Stimulated activated CD4-positive, alpha-beta T cell treated with anti-CD3 and anti-CD28 coated beads, Interleukin-12 subunit alpha, Interleukin-12 subunit beta, amount 100 ng/mL, for 48 hours (primary cell): ENCODE measurements at places on chromosomes 2 and 18.

DNA sequence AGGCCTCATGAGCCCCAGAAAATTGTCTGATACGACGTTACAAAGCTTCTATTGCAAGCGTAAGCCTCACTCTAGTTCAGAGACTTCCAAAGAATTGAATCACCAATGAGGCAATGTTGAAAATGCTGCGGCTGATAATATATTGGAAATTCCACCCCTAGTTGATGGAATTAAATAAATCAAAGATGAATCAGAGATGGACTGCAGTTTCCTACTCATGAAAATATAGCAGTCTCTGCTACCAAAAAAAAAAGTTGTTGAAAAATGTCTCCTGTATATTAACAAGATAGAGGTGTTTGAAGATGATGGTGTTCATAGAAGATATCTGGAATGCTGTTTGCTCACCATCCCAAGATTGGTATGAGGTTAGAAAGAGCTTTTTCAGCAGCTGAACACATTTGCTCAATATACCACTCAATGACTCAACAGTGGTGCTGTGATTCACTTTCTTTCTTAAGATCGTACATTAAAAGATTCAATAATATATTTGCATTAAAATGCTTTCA lies 99.8 kb upstream of the ARHGAP28 start:
- DNase-seq = no peak

DNA sequence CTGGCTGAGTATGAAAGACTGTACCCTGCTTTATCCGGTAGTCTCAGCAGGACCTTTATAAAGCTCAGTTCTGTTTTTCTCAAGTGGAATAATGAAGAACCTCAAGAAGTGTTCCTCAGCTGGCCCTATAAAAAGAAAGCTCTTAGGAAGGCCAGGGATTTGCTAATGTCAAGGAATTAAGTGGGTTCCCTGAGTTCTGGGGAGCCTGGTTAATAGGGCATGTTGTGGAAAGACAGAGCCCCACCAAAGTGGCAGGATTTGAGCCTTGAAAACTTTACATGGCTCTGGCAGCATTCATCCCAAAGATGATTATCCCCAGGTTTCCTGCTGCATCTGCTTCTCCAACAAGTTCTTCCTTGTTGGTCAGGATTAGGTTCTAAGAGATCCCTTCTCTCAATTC lies 6.9 kb upstream of the DYSF start:
- DNase-seq = no peak

DNA sequence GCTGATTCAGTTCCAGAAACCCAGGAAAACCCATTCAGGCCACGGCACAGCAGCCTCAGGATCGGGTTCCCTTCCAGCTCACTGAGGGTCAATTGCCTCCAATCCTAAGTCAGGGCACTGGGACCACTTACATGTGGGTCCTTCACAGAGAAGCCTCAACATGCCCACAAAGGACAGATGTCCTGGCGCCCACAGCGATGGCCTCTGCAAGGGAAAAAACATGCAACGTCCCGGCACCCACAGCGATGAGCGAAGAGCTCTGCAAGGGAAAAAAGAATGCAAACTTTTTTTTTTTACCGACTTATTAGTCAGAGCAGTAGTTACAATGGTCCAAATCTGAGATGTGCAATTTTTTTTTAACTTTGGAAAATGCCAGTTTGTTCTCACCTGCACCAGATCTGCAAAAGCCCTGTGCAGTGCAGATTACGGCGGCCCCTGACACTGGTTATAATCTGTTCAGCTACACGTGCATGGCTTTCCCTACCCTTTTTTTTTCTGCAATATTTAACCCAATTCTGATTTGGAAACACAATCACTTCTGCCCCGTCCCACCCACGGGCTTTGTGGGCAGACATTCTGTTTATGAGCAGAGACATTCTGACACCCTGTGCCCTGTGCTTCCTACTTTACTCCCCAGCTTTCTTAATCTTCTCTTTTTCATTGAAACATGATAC lies 159.3 kb upstream of the SALL3 start:
- DNase-seq = no peak

GRCh38 chr2:158926478-158926948 lies 41.9 kb upstream of the TANC1 start:
- DNase-seq = no peak

- DNase-seq = no peak
Measured at GRCh38 chr18:69686861-69687260, 260.8 kb downstream of the CD226 start.

GRCh38 chr2:110854355-110855081 lies 122.1 kb downstream of the ACOXL start:
- no peak for DNase-seq

GRCh38 chr2:226117510-226118065 lies 682.0 kb downstream of the IRS1 start:
- no peak for DNase-seq
